ENCODE measurements at places on chromosomes 4 and X. TPM values are rescaled to one million over a fixed set of nuclear protein-coding genes. Genes with fewer than 3 reads are reported as not detected.
A peak's percentile ranks its signal among the peaks of the same experiment; 100 is the strongest.

Gene OGT
- 119 TPM for total RNA-seq

Gene SMARCAD1
- 26.3 TPM for total RNA-seq

Gene ASB9
- not detected for total RNA-seq

Gene AFP
- total RNA-seq: not detected

Gene LANCL3
- total RNA-seq: not detected

Gene GATA1
- total RNA-seq: not detected

Gene TEX13A
- not detected for total RNA-seq

Gene FLNA
- total RNA-seq: 2,903 TPM

Gene CLTRN
- total RNA-seq: 0.13 TPM

Gene RPA4
- 0.65 TPM for total RNA-seq

Gene SSX2
- total RNA-seq: not detected

Gene SPP1
- 3.1 TPM for total RNA-seq

GRCh38 chrX:75957107-75957610 lies 172.1 kb upstream of the MAGEE2 start:
- no peak for DNase-seq

GRCh38 chr4:53541577-53542206 lies 49.6 kb downstream of the LNX1 start:
- DNase-seq: peak; percentile 95

DNA sequence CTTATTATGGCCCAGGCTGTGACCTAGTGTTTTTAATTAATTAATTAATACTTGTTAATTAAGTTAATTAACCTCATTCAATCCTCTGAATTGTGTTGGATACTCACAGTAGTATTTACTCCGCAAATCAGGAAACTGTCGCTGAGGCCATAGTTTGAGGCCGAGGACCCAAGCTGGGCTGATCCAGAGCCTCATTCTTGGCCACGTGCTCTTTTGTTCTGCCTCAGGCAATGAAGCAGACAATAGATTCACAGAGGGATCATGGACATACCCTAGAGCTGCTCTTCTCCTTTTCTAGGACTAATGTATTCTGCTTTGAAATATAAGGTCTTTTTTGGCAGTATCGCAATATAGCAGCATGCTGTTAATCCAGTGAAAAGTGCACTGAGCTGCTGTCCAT lies 24.0 kb upstream of the SNCA start:
- DNase-seq: no peak

DNA sequence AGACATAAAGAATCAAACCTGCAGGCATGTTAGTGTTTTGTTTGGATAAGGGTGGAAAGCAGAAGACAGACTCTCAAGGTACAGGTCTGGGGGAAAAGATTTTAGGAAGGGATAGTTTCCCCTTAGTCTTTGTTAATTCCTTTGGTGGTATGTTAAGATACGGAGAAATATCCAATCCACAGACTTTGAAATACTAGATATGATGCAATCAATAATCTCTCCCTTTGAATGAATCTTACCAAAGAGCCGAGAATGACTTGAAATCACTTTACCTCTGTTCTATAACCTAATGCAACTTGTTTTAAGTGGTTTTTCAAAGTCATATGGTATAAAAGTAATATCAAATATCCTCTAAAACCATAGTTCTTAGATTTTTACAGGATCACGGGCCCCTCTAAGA lies 5.3 kb upstream of the BDH2 start:
- DNase-seq: no peak

DNA sequence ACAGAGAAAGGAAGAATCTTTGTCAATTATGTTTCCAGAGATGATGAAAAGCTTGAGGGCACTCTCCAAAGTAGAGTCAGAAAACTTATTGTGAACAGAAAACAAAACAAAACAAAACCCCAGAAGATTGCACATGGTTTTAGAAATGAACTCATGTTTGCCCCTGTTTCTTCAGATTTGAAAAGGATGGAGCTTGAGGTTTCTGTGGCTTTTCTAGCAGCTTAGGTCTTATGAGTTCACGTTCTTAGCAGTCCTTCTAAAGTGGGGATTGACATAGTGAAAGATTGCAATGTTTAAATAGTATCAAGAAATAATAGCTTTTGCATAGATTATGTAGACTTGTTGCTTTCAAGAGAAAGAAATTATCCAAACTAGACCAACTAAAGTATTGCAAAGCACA lies 421.8 kb downstream of the GBA3 start:
- no peak for DNase-seq

- DNase-seq: peak; percentile 47
Measured at GRCh38 chr4:17662694-17663093, 48.3 kb downstream of the MED28 start.

- DNase-seq: no peak
Measured at GRCh38 chr4:16503421-16504100, 277.3 kb upstream of the TAPT1 start.

DNA sequence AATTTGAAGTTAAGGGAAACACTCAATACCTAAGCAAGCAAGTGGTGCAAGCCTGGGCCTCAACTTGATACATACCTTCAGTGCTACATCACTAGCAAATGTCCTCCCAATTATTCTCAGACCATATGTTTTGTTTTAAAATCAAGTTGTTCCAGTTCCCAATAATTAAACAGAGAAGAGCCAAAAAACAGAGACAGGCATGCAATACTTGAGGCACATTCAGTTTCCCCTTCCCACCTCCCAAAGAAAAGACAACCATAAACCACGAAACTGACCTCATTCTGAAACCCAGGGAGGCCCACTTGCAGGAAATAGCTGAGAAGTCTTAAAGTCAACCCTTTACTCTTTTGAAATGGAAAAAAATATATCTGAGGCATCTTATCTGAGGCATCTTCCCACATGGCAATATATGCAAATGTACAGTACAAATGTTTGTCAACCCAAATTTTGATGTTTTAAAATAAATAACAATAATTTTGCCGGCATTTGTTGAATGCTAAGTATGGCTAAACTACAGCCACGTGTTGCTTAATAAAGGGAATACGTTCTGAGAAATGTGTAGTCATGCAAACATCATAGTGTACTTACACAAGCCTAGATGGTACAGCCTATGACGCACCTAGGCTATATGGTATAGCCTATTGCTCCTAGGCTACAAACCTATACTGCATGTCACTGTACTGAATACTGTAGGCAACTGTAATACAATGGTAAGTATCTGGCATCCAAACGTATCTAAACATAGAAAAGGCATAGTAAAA lies 147.5 kb downstream of the TSPAN5 start:
- peak; percentile 89 for DNase-seq

DNA sequence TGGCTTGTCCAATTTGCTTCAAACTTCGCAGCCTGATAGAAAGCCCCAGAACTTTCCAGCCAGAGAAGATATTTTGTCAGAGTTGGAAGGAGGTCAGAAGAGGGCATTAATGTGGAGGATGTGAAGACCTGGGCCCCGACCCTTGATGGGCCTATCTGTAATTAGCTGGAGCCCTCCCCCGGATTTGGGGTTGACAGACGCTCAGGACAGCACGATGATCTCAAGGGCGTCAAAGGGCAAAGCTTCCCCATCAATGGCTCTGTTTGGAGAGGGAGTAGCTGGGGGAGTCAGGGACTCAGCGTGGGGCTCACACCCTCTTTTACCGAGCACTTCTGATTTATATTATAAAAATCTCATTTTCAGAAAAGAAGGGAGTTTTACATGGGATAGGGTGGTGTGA lies 59.0 kb upstream of the PPP2R3B start:
- no peak for DNase-seq

DNA sequence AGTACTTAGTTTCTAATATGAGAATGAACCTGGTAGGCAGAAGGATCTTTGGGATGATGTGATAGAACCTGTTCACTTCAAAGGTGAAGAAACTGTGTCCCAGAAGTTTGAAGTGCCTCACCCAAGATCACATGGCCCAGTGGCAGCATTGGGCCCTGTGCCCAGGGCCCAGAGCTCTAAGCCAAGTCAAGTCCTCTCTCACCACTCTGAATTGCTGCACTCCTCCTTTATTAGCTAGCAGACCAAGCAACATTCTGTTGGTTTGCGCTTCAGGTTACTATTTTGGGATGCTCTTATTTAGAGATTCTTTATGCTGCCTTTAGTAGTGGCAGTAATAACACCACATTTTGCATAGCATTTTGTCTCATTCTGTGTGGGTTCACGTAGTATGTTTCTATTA lies 82.7 kb downstream of the PARM1 start:
- no peak for DNase-seq

DNA sequence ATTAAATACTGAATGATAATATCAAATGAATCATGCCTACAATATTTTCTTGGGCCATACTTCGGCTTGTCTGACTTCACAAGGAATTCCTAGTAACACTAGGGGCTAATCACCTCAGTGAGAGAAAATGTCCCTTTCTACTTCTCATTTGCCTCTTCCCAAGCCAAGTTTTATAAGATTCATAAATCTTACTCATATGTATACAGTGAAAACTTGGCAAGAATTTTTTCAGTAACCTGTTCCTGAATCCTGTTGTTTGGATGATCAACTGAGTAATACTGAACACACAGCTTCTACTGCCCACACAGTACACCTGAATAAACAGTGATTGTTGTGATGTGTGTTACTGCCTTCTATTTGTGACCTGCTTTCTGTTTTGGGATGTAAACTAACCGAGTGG lies 16.5 kb downstream of the TMPRSS11E start:
- peak; percentile 13 for DNase-seq

GRCh38 chr4:30122711-30123110 lies 597.5 kb upstream of the PCDH7 start:
- DNase-seq: no peak

GRCh38 chrX:18872621-18873020 lies 111.3 kb downstream of the PHKA2 start:
- no peak for DNase-seq

- DNase-seq: peak; percentile 82
Measured at GRCh38 chr4:19748519-19749479, 502.9 kb upstream of the SLIT2 start.

DNA sequence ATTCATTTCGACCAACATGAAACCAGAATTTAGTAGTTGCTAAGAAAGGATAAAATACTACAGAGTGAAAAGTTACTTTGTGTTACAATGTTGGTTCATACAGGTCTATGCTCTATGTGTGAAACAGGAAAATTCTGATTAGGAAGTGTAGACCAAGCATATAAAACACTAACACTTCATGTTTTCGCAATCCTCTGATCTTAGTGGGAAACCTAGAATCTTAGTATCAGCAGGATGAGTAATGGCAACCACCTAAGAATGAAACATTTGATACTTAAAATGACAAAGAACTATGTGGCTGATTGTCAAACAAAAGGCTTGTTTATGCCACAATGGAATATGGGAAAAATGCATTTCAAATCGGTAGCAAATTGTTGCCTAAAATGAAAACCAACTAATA lies 116.1 kb downstream of the AMMECR1 start:
- DNase-seq: peak; percentile 37

DNA sequence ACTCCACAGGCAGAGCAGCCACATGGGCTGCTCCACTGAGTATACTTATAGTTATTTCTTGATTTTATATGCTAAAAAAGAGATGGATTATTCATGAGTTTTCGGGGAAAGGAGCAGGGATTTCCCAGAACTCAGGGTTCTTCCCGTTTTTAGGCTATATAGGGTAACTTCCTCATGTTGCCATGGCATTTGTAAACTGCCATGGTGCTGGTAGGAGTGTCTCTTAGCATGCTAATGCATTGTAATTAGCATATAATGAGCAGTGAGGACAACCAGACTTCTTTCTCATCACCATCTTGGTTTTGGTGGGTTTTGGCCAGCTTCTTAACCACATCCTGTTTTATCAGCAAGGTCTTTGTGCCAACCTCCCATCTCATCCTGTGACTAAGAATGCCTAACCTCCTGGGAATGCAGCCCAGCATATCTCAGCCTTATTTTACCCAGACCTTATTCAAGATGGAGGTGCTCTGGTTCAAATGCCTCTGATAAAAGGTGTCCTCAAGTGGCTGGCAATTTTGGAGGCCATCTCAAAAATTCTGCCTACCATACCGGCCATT lies 213.0 kb upstream of the VEGFC start:
- peak; percentile 82 for DNase-seq

GRCh38 chr4:84258905-84259830 lies 239.9 kb downstream of the NKX6-1 start:
- peak; percentile 59 for DNase-seq

- DNase-seq: no peak
Measured at GRCh38 chrX:79719568-79720231, 294.9 kb upstream of the TBX22 start.
